ENCODE measurements at places on chromosomes 4 and X.

DNA sequence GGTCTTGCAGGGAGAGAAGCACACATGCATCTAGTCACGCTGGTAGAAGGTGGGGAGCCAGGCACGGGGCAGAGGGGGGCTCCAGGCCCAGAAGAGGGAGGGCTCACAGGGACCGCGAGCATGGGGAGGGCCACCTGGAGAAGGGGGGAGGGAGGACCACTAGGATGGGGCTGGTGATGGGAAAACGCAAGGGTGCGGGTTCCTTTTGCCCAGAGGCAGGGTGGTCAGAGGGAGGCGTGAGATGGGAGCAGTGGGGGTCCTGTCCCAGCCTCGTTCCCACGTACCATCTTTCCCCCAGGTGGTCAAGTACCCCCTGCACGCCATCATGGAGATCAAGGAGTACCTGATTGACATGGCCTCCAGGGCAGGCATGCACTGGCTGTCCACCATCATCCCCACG lies 30.7 kb downstream of the WFS1 start:
- no peak for DNase-seq

- DNase-seq, result no peak
Observed at GRCh38 chr4:111595456-111595855, 549.8 kb upstream of the FAM241A start.

DNA sequence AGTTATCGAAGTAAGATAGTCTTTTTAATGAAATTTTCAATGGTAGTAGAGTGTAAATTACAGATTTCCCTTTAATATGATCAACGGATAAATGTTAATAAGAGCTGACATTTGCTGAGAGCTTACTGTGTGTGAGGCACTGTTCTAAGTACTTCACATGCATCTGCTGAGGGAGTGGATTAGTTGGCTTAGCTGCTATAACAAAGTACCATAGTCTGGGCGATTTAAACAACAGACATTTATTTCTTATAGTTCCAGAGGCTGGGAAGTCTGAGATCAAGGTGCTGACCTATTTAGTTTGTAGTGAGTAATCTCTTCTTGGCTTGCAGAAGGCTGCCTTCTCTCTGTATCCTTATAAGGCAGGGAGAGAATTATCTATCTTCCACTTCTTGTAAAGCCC lies 174.3 kb downstream of the CEP135 start:
- DNase-seq, result no peak

DNA sequence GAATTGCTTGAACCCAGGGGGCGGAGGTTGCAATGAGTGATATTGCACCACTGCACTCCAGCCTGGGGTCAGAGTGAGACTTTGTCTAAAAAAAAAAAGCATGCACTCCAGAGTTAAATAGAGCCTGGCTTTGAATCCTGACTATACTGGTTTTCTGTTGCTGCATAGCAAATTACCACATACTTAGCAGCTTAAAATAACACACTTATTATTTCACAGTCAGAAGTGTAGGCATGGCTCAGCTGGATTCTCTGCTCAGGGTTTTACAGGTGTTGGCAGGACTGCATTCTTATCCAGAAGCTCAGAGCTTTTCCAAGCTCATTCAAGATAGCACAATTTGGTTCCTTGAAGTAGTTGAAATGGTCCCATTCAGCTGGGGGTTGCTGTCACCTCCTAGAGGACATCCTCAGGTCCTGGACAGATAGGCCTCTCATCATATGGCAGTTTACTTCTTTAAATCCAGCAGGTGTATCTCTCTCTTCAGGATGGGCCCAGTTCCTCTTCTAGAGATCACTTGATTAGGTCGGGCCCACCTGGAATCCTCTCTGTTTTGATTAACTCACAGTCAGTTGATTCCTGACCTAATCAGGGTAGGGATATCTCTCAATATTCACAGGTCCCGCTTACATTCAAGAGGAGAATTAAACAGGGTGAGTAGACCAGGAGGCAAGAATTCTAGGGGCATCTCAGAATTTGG lies 26.8 kb downstream of the DOCK11 start:
- no peak for DNase-seq

GRCh38 chr4:53653484-53654053 lies 62.3 kb upstream of the LNX1 start:
- DNase-seq, result no peak

DNA sequence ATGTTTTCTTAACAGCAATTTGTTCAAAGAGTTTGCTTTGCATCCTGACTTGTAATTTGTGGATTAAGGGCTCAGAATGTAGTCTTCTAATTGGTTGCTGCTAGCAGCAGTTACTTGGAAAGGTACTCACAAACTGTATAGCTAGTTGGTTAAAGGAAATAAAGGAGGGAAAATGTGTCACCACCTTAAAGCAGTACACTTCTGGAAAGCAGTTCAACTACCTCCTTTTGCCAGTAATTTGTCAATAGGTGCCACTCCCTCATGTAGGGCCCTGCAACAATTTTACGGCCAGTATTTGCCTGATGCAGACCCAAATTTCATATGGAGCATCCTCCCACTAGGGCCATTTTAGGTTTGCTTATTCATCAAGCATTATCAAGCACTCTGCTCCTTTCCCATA lies 20.8 kb downstream of the AMOT start:
- no peak for DNase-seq

GRCh38 chrX:68438575-68438974 lies 5.3 kb upstream of the OPHN1 start:
- DNase-seq, result no peak

GRCh38 chr4:26069218-26069617 lies 155.2 kb downstream of the SMIM20 start:
- DNase-seq, result no peak

GRCh38 chr4:69750346-69750745 lies 10.1 kb downstream of the SULT1B1 start:
- no peak for DNase-seq

DNA sequence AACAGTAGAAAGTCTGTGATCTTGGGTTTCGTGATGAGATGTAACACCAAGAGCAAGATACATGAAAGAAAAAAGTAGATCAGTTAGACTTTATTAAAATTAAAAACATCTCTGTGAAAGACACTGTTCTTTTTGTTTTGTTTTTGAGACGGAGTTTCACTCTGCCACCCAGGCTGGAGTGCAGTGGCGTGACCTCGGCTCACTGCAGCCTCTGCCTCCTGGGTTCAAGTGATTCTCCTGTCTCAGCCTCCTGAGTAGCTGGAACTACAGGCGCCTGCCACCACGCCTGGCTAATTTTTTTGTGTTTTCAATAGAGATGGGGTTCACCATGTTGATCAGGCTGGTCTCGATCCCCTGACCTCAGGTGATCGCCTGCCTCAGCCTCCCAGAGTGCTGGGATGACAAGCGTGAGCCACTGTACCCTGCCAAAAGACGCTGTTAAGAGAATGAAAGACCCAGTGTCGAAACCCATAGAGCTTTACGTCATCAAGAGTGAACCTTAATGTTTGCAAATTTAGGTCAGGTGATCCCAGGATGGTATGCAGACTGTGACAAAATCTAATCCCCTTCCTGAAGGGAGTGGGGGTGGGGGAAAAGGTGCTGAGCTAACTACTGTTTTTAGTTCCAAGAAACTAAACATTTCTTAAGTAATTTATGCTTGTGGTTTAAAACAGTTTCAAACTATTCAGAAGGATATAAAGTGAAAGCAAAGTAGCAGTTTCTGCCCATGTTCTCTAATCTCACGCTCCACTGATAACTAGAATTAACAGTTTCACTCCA lies 8.0 kb downstream of the OFD1 start:
- no peak for DNase-seq

GRCh38 chrX:118593407-118593806 lies 97.8 kb downstream of the DOCK11 start:
- no peak for DNase-seq

GRCh38 chr4:67885762-67886161 lies 2.0 kb upstream of the TMPRSS11D start:
- no peak for DNase-seq

- DNase-seq, result no peak
Observed at GRCh38 chrX:90026730-90027129, 105.0 kb downstream of the TGIF2LX start.

- DNase-seq, result no peak
Observed at GRCh38 chrX:2874222-2875135, 45.7 kb downstream of the GYG2 start.

DNA sequence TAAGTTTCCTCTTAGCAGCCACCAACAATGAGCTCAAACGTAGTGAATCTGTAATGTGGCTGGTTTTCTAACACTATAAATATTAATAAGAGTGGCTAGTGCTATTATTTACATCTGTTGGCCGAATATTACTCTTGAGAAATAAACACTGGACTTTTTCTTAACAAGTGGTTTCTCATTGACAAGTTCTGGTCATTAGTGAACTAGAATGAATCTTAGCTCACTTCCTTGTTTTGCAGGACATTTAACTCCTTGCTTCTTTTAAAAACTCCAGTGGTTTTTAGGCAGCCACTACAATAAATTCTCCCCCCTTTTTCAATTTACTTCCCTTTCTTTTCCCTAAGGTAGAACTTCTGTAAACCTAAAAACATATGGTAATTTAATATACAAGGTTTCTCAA lies 177.2 kb downstream of the ARAP2 start:
- DNase-seq, result no peak

DNA sequence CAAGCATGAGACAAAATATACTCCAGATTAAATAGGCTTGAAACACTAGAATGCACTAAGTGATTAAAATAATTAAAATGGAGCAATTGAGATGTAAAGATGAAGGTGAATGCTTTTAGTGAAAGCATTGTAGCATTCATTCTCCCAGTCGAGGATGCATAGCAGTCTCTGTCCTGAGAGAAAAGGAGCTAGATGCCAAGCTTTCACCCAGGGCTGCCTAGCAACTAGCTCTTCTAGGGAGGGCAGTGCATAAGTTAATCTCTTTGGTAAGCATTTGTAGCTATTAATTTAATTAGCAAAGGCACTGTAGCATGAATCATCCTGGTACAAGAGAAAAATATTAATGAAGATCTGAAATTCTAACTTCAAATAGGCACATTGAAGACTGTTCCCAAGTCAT lies 1014.8 kb downstream of the C4orf33 start:
- DNase-seq, result no peak

DNA sequence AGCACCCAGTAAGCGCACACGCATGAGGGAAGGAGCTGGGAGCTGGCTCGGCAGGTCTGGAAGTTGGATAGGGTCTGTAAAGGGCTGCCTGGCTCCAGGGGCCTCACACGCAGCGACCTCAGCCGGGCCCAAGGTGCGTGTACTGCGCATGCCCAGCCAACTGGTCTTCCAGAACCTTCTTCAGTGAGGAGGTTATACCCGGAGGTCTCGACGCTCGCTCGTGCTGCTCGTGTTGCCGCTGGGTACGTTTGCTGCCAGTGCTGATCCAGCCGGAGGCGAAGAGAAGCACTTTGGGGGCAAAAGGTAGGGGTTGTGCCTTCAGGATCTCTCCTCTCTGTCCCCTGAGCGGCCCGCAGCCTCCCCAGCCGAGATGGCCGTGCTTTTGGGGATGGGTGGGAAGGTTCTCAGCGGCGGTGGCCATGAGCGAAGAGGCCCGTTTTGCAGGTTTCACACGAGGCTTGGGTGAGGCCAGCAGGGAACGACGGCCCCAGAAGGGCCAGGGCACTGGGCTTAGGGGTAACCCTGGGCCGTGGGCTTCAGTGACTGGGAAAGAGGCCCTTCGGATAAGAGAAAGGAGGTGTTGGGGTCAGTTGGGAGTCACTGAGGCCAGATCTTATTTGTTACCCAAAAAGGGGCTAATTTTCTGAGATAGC lies 3.8 kb upstream of the CXCL9 start:
- DNase-seq, result no peak

GRCh38 chrX:108439961-108440696 lies 491 bp downstream of the COL4A5 start:
- DNase-seq, result no peak

- no peak for DNase-seq
Observed at GRCh38 chrX:78199851-78200250, 60.4 kb upstream of the TAF9B start.

DNA sequence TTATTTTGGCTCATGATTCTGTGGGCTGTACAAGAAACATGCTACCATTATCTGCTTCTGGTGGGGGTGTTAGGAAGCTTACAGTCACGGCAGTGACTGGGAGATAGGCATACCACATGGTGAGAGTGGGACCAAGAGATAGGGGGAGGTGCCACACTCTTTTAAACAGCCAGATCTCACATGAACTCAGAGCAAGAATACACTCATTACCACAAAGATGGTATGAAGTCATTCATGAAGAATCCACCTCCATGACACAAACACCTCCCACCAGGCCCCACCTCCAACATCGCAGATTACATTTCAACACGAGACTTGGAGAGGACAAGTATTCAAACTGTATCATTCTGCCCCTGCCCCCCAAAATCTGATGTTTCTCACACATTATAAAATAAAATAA lies 2396.7 kb downstream of the PCDH7 start:
- DNase-seq, result no peak

DNA sequence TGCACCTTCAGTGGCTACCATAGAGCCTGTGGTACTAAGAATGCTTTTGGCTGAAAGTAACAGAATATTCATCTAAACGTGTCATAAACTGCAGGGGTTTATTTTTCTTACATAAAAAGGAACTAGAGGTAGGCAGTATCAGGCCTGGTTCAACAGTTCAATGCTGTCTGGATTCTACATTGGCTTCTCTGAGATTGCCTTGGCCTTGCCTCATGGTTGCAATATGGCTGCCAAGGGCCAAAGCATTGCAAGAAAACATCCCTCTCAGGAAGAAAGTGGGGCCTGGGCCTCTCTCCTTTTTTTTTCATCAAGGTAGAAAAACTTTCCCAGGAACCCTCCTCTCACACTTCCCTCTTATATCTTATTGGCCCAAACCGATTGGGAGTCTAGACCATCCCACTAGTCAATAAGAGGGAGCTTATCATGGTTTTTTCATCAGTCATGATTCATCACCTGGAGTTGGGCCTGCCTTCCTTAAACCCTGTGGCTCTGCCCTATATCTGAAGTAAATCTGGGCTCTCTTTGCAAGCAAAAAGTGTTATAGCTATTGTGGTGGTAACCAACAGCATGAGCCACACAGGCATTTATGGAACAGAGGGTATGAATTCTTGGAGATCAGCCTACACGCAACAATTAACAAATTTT lies 1.8 kb upstream of the DOCK11 start:
- DNase-seq, result no peak

- no peak for DNase-seq
Observed at GRCh38 chr4:10006231-10006600, 15.1 kb downstream of the SLC2A9 start.

DNA sequence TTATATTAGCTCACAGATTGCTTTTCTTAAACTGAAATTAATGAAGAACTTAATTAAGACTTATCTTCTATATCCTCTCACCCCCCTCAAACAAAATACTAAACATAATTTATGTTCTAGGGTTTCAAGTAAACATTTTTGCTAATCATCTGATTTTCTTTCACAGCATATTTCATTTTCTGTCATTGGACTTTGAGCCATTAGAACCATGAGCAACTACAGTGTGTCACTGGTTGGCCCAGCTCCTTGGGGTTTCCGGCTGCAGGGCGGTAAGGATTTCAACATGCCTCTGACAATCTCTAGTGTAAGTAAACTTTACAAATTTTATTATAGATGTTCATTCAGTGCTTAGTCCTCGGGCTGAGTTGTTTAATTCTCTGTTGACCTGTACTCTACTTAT lies 3.3 kb downstream of the PDLIM5 start:
- DNase-seq, result no peak

- DNase-seq, result no peak
Observed at GRCh38 chr4:72641611-72642010, 72.6 kb upstream of the ADAMTS3 start.

GRCh38 chr4:143377611-143378099 lies 41.0 kb downstream of the GAB1 start:
- DNase-seq, result no peak

- DNase-seq, result no peak
Observed at GRCh38 chr4:100177126-100177525, 13.1 kb downstream of the DDIT4L start.
